ENCODE measurements at places on chromosomes 7 and 10.

GRCh38 chr10:69232736-69233480, 12.8 kb downstream of the HKDC1 start:
- no peak for DNase-seq

DNA sequence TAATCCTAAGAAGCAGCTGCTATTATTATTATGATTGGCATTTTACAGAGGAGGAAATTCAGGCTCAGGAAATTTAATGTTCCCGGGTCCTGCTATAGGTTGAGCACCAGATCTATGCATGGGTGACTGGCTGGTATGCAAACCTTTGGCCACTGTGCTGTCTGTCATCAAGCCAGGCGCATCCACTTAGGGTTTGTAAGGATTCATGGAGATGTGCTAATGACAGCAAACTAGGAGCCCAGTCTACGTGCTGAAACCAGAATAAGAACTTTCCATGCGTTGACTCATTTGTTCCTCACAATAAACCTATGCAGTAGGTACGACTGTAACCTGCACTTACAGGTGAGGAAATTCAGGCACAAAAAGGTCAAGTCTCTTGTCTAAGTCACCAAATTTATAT, 64.5 kb upstream of the ZMIZ1 start:
- DNase-seq, result no peak

- DNase-seq, result no peak
Observed at GRCh38 chr7:41052201-41052600, 650.7 kb downstream of the INHBA start.

DNA sequence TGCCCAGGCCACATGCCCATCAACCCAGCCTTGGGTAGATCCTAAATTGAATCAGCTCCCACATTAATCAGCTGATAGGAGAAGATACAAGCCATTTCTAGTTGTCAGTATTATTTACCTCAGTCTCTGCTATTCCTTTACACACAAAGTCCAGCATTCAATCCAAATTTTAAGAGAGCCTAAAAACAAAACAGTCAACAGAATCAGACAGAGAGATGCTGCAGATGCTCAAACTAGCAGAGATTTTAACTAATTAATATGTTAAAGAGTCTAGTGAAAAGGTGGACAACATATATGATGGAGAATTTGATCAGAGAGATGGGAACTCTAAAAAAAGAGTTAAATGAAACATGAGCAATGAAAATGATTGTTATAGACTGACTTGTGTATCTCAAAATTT, 14.4 kb upstream of the IL15RA start:
- DNase-seq, result no peak
